ENCODE measurements at places on chromosomes 7 and 10.

DNA sequence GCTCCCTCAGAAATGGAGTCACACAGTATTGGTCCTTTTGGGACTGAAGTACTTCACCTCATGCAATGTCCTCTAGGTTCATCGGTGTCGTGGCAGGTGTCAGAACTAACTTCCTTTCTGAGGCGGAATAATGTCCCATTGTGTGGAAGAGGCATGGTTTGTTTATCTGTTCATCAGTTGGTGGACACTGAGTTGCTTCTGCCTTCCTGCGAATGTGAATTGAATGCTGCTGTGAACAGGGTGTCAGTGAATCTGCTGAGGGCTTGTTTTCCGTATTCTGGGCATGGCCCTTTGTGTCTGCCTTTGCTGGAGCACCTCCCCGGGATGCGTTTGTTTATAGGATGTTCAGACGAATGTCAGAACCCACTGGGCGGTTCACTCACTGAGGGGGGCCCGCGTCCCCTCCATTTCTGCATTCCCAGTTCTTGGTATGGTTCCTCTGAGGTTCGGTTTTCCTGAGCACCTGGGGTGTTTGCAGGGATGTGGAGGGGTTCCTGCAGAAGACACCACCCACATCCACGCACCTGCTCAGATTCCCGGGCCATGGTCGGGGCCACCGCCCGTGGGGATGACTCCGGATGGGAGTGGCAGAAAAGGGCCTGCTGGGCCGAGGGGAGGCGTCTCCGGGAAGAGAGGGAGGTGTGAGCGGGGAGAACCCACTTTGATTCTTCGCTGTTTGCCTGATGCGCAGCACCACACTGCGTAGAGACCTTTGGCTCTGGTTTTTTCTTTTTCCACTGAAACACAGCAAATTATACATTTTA, 33.1 kb downstream of the CHST12 start:
- no peak for DNase-seq

DNA sequence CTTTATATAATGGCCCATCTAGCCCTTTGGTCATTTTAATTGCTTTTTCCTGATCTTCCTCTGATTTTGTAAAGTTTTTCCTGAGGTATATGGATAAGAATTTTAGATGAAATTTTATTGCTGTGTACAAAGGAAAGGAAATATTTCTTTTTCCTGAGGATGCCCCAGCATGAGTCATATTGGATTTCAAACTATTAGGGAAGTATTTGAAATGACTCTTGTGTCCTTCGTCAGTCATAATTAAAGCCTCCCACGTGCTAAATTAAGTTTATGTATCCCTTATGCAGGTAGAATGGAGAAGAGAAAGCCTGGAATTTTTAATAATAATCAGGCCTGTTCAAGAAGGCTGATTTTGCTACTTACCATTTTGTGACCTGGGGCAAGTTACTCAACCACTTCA, 82.6 kb upstream of the GLI3 start:
- no peak for DNase-seq

DNA sequence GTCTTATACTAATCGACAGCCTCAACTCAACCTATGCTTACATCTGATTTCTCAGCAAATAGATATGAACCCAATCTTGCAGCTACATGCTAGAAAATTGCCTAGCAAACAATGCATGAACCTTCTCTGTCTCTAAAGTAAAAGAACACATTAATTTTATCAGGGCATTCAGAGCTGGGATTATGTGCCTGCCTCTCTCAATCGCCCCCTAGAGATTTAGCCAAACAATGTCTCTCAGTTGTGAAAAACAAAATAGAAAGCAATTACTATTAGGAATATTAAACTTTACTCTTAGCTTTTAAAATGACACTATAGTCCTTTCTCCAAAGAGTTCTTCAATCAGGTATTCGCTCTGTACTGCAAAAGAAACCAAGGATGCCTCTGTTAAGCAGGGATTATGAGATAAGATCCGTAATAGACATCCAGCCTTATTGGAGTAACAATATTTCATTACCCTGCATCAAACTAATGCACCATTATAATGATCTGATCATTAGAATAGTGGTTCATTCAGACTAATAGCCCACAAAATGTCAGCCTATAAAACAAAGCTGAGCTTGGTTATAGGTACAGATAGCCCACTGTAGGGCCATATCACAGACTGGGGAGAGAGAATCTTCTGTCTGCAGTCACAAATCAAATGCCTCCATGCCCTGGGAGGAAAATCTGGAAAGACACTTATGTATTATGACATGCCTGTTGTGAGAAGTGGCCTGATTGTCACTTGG, 736.9 kb downstream of the PARD3 start:
- DNase-seq = no peak

GRCh38 chr10:437698-438490, 251.6 kb downstream of the DIP2C start:
- DNase-seq = no peak

- DNase-seq = peak; percentile 66
Measured at GRCh38 chr7:149415391-149416071, 45.3 kb downstream of the ZNF777 start.

- no peak for DNase-seq
Measured at GRCh38 chr10:95818668-95819067, 62.7 kb downstream of the ENTPD1 start.

DNA sequence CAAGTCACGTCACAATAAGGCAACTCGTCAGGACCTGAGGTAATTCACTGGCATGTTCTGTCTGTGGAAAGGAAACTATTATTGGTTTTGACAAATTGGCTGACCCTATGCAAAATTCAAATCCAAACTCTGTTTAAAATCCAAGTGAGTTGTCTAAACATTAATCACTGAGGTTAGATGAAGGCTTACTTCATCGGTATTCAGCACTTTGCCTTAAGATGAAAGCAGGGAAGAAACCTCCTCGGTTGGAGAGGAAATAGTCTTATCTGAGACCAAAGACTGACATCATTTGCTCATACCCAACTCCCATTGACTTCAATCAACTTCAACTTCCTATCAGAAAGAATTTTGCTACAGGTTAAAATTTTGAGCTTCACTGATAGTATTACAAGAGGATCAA, 355.1 kb upstream of the MBL2 start:
- DNase-seq = no peak

- no peak for DNase-seq
Measured at GRCh38 chr7:27875832-27876231, 135.9 kb downstream of the TAX1BP1 start.

DNA sequence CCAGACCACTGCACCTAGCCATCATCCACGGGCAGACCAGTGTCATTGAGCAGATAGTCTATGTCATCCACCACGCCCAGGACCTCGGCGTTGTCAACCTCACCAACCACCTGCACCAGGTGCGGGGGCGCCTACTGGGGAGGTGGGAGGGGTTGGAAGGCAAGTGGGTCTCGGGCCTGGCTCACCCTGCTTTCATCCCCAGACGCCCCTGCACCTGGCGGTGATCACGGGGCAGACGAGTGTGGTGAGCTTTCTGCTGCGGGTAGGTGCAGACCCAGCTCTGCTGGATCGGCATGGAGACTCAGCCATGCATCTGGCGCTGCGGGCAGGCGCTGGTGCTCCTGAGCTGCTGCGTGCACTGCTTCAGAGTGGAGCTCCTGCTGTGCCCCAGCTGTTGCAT, 4.6 kb downstream of the NFKB2 start:
- DNase-seq = no peak

DNA sequence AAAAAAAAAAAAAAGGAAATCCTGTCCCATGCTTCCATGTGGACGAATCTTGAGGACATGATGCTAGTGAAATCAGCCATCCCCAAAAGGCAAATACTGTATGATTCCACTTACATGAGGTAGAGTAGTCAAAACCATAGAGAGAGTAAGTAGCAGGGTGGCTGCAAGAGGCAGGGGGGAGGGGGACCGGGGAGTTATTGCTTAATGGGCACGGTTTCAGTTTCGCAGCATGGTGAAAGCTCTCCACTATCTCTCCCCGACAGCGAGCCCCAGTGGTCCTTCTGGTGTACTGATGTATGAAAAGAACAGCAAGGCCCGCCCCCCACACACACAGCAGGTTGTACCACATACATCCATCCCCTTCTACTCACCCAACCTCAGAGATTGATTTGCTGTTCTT, 32.8 kb downstream of the NOD1 start:
- DNase-seq = peak; percentile 39

DNA sequence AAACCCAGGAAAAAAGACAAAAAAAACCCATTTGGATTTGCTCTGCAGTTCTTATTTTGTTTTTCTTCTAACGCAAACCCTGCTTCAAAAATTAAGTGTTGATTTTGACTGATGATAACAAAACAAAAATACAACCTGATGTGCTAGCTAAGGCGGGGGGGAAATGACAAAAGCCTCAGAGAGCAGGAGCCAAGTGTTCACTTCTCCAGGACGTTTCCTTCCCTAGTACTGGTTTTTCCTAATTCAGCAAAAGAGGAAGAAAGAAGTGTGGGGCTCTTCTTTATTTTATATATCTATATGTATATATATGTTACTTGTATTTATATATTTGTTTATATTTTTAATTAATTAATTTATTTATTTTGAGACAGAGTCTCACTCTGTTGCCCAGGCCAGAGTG, 28.0 kb downstream of the SNX10 start:
- peak; percentile 2 for DNase-seq
